ENCODE measurements at places on chromosomes 1 and 21.

DNA sequence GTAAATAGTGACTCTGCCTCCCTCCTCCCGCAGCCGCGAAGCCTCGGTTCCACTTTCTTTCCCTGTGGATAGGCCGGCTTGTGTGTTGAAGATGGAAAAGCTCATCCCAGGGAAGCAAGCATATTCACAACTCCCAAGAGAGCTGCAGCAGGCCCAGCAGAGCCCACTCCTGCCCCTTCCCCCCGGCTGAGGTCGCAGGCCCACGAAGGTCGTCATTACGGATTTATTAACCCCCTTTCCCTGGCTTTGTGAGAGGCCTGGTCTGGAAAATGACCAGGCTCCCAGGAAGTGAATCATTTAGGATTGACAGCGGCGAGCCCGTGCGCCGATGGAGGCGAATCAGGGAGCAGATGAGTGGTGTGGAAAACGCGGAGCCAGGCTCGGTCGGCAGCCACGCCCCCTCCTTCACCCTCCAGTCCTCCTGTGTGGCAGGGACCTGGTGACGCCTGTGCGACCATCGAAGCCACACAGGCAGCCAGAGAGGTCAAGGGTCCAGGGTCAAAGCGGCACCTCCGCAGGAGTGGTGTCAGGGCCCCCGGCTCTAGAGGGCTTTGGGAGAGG, 93.4 kb downstream of the PRDM16 start:
- no peak for DNase-seq

GRCh38 chr1:18132711-18133541, 25.3 kb downstream of the IGSF21 start:
- no peak for DNase-seq

- no peak for DNase-seq
Measured at GRCh38 chr1:18278946-18279345, 171.3 kb downstream of the IGSF21 start.

DNA sequence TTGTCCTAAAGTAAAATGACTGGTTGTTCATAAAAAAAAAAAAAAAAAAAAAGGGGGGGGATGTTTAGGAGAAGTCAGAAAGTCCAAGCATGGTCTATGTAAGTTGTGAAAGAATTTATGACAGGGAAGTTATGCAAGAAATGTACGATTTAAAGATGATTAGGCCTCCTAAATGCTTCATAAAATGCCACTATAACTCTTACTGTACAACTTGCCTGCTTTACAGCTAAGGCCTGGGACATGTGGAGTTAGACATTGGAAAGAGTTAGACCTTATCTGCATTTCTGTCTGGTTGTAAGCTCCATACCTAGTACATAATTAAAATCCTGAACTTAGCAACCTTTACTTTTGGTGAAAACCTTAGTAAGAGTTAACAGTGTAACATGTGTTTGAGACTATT, 150.0 kb downstream of the TPR start:
- no peak for DNase-seq

DNA sequence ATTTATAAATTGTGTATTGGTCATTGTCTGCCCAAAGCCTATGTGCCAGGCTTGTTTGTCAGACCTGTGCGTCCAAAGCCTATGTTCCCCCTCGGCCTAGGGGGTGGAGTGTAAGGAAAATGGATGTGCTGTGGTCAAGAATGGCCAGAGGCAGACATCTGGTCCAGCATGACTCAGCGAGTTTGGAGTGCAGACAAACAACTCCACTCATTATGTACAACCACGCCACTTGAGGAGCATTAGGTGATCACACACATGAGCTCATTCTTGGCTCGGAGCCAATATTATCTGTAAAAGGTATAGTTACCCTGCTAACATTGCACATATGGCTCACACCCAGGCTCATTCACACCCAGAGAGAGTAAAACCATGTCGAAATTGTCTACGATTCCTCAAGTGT, 1047.6 kb upstream of the ADGRL4 start:
- DNase-seq: no peak

DNA sequence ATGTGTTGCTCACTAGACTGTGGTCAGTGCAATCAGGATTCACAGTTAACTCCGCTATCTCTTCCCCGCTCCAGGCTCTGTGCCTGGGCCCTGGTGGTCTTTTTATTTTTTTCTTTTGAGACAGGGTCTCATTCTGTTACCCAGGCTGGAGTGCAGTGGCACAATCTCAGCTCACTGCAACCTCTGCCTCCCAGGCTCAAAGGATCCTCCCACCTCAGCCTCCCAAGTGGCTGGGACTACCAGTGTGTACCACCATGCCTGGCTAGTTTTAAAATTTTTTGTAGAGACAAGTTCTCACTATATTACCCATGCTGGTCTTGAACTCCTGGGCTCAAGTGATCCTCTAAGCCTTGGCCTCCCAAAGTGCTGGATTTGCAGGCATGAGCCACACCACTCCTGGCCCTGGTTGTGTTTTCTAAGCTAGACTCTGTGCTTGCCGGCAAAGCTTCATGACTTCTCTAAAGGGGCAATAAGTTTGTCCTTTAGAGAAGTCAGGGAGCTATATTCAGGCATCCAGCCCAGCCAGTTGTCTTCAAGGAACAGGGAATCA, 1.4 kb downstream of the RCSD1 start:
- no peak for DNase-seq

DNA sequence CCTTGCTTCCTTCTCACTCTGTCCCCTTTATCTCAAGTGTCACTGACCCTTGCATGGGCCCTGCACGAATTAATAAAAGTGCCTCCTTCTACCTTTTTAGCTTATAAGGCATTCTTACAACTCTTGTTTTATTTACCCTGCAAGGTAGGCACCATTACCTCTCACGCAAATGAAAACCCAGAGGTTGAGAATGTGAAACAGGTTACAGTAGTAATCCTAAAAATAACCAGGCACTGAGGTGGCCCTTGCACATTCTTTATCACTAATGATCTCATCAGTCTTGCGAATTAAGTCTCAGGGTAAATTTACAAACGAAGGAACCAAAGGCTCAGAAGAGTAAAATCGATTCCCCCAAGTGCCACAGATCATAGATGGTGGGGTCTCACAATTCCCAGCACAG, 3.7 kb downstream of the GLIS1 start:
- no peak for DNase-seq

DNA sequence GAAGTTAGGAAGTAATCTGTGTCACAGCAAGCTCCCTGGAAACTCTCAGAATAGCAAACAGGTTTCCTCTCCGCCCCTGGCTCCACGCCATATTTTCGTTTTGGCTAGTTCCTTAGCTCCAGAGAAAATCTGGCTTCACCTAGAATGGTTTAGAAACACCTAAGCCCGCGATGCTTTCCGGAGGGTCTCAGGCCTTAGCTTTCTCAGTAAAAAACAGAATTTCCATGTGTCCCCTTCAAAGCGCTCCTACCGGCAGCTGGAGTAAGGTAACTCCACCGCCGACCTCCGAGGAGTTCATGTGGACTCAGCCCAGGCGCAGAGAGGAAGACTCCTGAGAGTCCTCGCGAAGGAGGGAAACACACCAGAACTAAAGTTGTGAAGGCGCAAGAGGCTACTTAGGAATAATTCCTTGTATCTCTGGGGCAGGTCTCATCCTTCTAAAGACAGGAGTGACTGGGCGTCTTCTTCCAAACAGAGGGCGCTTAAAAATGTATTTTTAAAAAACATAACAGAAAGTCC, 406 bp downstream of the KIAA0040 start:
- DNase-seq: no peak

DNA sequence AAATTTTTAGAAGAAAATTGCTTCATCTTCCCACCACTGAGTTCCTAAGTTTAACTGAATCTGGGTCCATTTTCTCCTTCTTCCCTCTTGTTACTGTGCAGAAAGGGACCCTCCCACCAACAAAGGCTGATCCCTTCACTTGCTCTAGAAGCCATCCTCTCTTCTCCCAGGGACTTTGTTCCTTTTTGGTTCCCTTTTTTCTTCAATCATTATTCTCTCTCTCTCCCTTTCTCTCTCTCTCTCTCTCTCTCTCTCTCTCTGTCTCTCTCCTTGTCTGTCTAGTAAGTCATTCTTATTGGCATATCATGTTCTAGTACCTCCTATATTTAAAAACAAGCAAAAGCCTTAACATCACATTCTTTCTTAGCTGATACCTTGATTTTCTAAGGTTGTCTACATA, 31.7 kb upstream of the GADD45A start:
- no peak for DNase-seq

GRCh38 chr1:205843036-205843859, 6.7 kb downstream of the PM20D1 start:
- no peak for DNase-seq

- no peak for DNase-seq
Measured at GRCh38 chr1:158516966-158517365, 37.2 kb downstream of the OR6Y1 start.

GRCh38 chr21:43734928-43735229, 15.9 kb downstream of the PDXK start:
- DNase-seq: no peak

GRCh38 chr1:147579532-147579931, 38.2 kb downstream of the BCL9 start:
- no peak for DNase-seq

DNA sequence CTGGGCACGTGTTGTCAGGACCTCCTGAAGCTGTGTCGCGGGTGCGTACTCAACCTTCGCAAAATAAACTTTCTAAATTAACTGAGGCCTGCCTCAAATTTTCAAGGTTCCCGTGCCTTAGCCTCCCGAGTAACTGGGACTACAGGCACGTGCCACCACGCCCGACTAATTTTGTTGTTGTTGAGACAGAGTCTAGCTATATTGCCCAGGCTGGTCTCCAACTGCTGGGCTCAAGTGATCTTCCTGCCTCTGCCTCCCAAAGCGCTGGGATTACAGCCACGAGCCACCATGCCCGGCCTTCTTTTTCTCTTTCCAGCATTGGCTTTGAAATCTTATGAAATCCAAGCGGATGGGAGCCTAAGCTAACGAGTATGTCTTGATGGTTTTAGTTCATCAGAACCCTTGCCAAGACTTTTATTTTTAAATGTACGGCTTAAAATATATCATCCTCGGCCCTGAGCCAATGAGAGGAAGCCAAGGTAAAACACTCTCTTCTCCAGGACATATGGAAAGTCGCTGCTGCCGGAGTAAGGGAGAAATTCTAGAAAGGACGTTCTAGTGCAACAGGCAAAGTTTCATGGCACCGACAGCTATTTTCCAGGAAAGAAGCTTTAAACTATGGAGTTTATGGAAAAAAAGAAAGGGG, 12.7 kb upstream of the ERVH48-1 start:
- no peak for DNase-seq

DNA sequence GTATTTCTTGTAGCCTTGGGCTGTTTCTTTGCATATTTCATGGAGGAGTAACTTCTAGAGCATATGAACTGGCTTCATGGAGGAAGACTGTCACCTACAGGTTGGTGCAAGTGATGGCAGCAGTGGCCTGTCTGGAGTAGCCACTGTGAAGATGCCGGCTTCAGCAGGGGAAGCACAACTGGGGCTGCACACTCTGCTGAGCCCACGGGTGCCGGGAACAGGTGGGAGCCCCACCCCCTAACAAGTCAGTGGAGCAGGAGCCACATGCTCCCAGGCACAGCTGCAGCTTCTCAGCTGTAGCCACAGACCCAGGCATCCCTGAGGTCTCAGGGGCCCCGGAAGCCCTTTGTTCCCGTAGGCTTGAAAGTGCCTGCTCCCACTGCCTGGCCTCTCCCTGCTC, 43.2 kb upstream of the C1orf185 start:
- no peak for DNase-seq

GRCh38 chr1:15948595-15949452, 27.1 kb downstream of the ZBTB17 start:
- DNase-seq: no peak

GRCh38 chr1:186208405-186209129, 166.5 kb downstream of the TPR start:
- no peak for DNase-seq

GRCh38 chr1:236018885-236019453, 45.9 kb downstream of the NID1 start:
- DNase-seq: no peak

DNA sequence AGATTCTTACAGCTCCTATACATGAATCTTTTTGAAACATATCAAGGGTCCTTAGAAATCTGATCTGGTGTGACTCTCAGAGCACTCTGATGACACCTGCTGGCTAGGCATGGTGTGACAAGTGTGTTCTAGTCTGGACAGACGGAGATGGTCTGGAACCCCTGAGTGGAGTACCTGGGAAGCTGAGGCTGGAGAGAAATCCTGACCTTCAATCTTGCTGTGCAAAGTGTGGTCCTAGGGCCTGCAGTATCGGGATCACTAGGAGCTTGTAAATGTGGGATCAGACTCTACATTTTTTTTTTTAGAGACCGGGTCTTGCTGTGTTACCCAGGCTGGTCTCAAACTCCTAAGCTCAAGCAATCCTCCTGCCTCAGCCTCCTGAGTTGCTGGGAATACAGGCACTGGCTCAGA, 78.6 kb upstream of the SOD1 start:
- DNase-seq: no peak

DNA sequence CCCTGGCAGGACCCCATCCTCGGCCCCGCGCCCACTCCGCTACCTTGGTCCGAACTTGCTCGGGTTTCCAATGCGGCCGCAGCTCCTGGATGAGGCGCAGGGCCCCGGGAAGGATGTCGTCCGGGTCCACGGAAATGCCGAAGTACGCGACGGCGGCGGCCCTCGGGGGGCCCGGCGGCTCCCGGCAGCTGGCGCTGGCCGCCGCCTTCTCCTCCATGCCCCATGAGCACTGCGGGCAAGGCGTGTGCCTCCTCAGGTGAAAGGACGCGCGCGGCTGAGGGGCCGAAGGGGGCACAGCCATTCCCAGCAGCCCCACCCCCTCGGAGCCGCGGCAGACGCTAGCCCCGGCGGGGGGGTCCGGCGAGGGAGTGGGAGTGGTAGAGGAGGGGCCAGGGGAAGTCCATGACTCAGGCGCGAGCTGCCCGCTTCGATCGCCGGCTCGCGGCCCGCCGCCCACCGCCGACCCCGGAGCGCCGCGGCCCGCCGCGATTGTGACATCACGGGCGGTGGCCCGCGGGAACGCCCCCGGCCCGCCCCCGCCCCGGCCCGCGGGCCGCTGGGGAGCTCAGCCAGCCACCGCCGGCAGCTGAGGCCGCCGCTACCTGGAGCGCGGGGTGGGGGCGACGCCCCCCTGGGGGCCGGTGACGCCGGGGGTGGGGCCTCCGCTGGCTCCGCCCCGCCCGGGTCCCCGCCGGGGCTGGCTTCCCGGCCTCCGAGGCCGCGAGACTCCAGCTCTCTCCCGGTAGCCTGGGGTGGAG, at the start of gene ETNK2:
Gene ETNK2 (minus strand): TSS at position 493 of the 758 bp plus-strand sequence. CDS start 192 bp downstream, at position 301.
- peak; percentile 36 for DNase-seq

GRCh38 chr1:218633238-218633988, 288.3 kb downstream of the TGFB2 start:
- DNase-seq: no peak

GRCh38 chr21:20163167-20163566, 835.0 kb upstream of the NCAM2 start:
- no peak for DNase-seq

DNA sequence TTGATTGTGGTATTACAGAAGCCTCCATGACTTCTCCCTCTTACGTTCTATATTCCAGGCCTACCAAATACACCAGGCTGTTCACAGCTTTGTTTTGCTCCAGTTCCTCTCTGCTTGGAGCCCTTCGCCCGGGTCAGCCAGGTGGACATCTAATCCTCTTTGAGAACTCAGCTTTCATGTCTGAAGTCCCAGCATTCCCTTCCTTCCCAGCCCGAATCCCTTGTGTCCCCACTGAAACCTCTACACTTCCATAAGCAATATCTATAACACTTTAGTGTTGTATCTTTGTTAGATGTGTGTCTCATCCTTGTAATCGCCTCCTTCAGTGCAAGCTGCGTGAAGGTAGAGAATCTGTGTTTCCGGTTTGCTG, 1.9 kb downstream of the RNF11 start:
- no peak for DNase-seq

GRCh38 chr1:245409341-245410195, 254.8 kb downstream of the KIF26B start:
- DNase-seq: no peak

GRCh38 chr1:212971312-212971711, 21.0 kb downstream of the VASH2 start:
- DNase-seq: no peak

GRCh38 chr1:225657462-225657989, 4.6 kb upstream of the ENAH start:
- no peak for DNase-seq
